NCI-H1105 (cell line): ENCODE measurements at places on chromosomes 4 and X.

DNA sequence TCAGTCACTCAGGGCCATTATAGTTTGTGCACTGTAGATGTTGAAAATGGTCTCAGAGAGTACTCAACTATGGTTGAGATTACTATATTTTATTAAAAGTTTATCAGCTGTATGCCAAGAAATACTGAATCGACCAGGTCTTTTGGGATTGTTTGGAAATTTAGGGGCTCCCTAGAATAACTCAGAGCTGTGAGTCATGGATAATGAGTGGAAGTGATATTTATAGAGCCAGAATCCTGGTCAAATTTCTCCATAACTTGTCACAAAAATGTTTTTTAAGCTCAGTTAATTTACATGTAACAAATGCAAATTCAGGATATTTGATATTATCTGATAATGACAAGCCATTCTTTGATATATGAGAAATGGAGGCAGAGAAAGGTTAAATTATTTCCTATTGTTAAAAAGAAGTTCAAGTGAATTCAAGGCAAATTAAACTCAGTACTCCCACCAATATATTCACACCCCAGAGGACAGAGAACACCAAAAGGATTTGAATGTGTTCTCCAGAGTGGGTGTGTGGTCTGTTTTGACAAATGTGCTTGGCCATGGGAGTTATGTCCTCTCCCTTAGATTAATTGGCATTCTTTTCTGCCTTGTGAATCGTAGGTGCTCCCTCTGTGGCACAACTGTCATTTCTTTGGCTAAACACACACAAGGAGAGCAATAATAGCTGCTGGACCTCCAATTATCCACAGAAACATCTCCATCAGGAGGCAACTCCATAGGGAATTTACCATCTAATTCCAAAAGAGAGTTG lies 37.7 kb downstream of the ARHGAP24 start:
- no peak for DNase-seq

DNA sequence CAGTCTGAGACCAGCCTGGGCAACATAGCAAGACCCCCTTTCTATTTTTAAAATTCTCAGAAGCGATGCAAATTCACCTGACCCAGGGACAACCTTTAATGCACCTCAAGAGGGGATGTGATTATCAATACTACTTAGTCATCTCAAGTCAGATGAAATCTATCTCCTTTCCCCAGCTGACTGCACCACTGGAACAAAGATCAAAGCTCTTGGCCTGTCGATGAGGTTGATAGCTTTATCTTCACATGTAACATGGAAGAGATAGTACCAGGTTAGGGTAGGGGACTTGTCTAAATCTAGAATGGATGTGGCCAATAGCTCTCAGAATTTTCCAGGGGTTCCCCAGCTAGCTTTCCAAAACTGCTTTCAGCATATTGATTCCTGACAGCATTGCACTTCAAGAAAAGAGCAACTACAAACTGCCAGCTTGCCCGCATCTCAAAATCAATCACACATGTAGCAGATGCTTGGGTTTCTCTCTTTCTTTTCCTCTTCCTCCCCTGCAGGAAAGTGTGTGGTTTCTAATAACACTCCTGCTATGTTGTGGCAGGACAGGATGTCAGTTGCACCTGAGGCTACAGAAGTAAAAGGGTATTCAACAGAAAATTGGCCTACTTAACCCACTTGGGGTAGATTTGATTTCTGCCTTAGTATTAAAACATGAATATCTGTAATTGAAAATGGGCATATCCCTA lies 12.2 kb upstream of the TMEM164 start:
- no peak for DNase-seq

GRCh38 chr4:6834867-6835266 lies 52.3 kb downstream of the KIAA0232 start:
- DNase-seq: no peak

- no peak for DNase-seq
Observed at GRCh38 chr4:38500433-38500832, 163.6 kb upstream of the KLF3 start.

GRCh38 chr4:55012363-55013230 lies 112.8 kb downstream of the KDR start:
- no peak for DNase-seq

GRCh38 chr4:2667428-2667827 lies 88.7 kb downstream of the TNIP2 start:
- DNase-seq: no peak
